A549 treated with CORT108297 at 1 μM for 4 hours (cell line): ENCODE measurements at places on chromosomes 3 and 15. TPM values are rescaled to one million over a fixed set of nuclear protein-coding genes. Genes with fewer than 3 reads are reported as not detected.

ISLR gene
- 0.25 to 0.45 TPM (median 0.35 TPM) in 5 replicates for total RNA-seq

RARB gene
- 5.5 to 10.8 TPM (median 10.4 TPM) in 5 replicates for total RNA-seq

TRIM42 gene
- total RNA-seq, result not detected in 5 replicates

SLC28A2 gene
- not detected in 5 replicates for total RNA-seq

RHOA gene
- 451 to 557 TPM (median 457 TPM) in 5 replicates for total RNA-seq

CHRM5 gene
- 0.02 TPM in 3 of 5 replicates, not detected in the others for total RNA-seq

STRA6 gene
- total RNA-seq, result 49.3 to 82.9 TPM (median 77.0 TPM) in 5 replicates

GUCA1C gene
- total RNA-seq, result not detected in 5 replicates

ZNF80 gene
- not detected in 5 replicates for total RNA-seq

ANKRD34C gene
- total RNA-seq, result not detected in 5 replicates

C2CD4A gene
- 0.05 to 0.11 TPM (median 0.07 TPM) in 5 replicates for total RNA-seq

STAC gene
- 2.1 to 2.7 TPM (median 2.4 TPM) in 5 replicates for total RNA-seq

GTPBP8 gene
- total RNA-seq, result 14.0 to 17.7 TPM (median 15.7 TPM) in 5 replicates

SSR3 gene
- 150 to 194 TPM (median 191 TPM) in 5 replicates for total RNA-seq

ALPK3 gene
- 0.05 to 0.28 TPM (median 0.18 TPM) in 5 replicates for total RNA-seq

LEKR1 gene
- total RNA-seq, result 0.54 to 1.1 TPM (median 0.68 TPM) in 5 replicates

TPRG1 gene
- 0.11 to 0.28 TPM (median 0.15 TPM) in 5 replicates for total RNA-seq

IL12A gene
- total RNA-seq, result 0.59 to 1.1 TPM (median 0.90 TPM) in 5 replicates

AMIGO3 gene
- total RNA-seq, result 0.23 to 1.3 TPM (median 0.41 TPM) in 5 replicates

ASB14 gene
- total RNA-seq, result not detected in 5 replicates

CLDN11 gene
- 0.13 to 0.31 TPM (median 0.17 TPM) in 5 replicates for total RNA-seq

PLD1 gene
- 8.0 to 10.9 TPM (median 8.7 TPM) in 5 replicates for total RNA-seq

ZNF501 gene
- total RNA-seq, result not detected in 5 replicates

MINAR1 gene
- 0.43 to 0.66 TPM (median 0.55 TPM) in 5 replicates for total RNA-seq

ZBED2 gene
- total RNA-seq, result 0.15 to 0.43 TPM (median 0.32 TPM) in 5 replicates
